ENCODE measurements at places on chromosomes 16 and 17.

- DNase-seq: no peak
Measured at GRCh38 chr17:41657936-41658335, 30.7 kb upstream of the EIF1 start.

- DNase-seq: no peak
Measured at GRCh38 chr16:5730783-5731182, 633.2 kb upstream of the EEF2KMT start.

DNA sequence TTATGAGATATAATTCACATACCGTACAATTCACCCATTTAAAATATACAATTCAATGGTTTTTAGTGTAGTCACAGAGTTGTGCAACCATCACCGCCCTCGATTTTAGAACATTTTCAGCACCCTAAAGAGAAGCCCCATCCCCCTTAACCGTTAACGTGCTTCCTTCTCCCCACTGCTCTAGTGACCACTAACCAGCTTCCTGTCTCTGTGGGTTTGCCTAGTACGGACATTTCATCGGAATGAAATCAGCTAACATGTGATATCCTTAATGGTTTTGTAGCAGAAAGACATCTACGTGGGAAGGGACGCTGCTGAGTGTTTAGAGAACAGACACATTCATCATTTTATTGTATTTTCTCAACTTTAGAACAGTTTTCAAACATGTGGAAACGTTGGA is 80.8 kb upstream of the HSBP1 start:
- peak; percentile 91 for DNase-seq

GRCh38 chr17:9054126-9054975 is 33.0 kb downstream of the NTN1 start:
- no peak for DNase-seq

DNA sequence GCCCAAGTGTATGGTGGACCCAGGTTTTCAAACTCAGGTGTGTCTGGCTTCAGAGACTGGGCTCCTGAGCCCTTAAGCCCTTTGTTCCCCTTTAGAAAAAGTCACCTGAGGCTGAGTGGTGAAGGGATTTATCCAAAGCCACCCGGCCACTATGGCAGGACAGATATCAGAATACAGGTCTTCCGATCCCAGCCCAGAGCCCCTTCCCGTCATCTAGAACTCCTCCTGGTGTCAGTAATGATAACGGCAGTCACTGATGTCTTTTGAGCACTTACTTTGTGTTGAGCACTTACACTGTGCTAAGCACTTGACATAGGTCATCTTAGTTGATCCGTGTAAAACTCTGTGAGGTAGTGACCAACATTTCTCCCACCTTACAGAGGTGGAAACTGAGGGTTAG is 16.6 kb downstream of the NOD2 start:
- DNase-seq: no peak

GRCh38 chr16:87819282-87819681 is 50.0 kb downstream of the SLC7A5 start:
- no peak for DNase-seq
